ENCODE measurements at places on chromosomes 12 and 14. TPM values are rescaled to one million over a fixed set of nuclear protein-coding genes. Genes with fewer than 3 reads are reported as not detected.

TMEM260 gene
- total RNA-seq, result 11.9 TPM

SPTB gene
- 0.67 TPM for total RNA-seq

GPR68 gene
- 0.67 TPM for total RNA-seq

GPD1 gene
- 1,023 TPM for total RNA-seq
